Right atrium auricular region (tissue), 2 donors: ENCODE measurements at places on chromosomes 2 and 18. TPM values are rescaled to one million over a fixed set of nuclear protein-coding genes. Genes with fewer than 3 reads are reported as not detected.

DNA sequence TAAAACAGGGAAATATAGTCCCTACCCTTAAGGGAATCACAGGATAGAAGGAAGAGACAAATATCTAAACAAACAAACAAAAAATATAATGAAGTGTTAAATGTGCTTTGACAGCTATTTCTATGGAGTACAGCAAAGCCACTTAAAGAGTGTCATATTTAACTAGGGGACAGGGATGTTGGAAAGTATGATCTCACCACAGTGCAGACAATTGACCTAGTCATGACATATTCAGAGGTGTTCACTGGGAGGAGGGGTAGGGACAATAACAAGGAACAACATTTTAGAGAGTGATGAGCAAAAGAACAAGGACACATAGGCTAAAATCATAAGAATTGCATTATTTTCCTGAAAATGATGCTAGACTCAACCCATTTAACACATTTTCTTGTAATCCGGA is 107.5 kb downstream of the TMEM163 start:
- no peak for DNase-seq

The PJVK gene
- 2.4 TPM for total RNA-seq

The ALPI gene
- total RNA-seq: not detected

The NETO1 gene
- 1.5 TPM for total RNA-seq

The ANKRD30B gene
- not detected for total RNA-seq

- no peak for DNase-seq
These were observed 4.8 kb upstream of the MRPL44 start for GRCh38 chr2:223952280-223952968.

DNA sequence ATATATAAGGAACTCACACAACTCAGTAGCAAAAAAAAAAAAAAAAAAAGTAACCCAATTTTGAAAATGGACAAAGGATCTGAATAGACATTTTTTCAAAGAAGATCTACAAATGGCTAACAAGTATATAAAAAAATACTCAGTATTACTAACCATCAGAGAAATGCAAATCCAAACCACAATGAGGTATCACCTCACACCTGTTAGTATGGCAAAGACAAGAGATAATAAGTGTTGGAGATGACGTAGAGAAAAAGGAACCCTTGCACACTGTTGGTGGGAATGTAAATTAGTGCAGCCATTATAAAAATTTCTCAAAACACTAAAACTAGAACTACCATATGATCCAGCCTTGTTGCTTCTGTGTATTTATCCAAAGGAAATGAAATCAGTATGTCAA is 5.8 kb upstream of the CNDP1 start:
- DNase-seq: no peak

GRCh38 chr2:224101820-224102630 is 62.9 kb upstream of the SERPINE2 start:
- no peak for DNase-seq

- DNase-seq: no peak
These were observed 268.2 kb upstream of the SESTD1 start for GRCh38 chr2:179532863-179533278.

DNA sequence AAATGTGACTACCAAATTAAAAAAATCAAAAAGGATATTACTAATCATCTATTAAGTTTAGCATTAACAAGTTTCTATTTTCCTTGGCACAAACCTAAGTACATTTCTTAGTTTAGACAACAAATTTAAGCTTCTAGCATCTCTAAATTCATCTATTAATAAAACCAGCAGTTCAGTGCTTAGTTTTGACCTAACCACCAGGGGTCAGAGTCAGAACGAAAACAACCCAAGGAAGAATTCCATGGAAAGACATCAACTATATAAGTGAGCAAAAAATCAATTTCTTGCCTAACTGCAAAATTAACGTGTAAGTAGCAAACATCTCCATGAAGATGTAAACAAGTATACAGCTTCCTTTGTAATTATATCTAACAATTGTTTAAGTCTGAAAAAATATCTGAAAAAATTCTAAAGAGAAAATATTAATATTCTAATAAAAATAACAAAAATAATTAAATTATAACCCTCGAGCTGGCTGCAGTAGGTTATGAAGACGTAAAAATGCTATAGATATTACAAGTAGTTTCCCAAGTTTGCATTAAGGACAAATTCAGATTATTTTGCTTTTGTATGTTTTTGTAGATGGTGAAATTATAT is 83.7 kb downstream of the CERKL start:
- DNase-seq: no peak

DNA sequence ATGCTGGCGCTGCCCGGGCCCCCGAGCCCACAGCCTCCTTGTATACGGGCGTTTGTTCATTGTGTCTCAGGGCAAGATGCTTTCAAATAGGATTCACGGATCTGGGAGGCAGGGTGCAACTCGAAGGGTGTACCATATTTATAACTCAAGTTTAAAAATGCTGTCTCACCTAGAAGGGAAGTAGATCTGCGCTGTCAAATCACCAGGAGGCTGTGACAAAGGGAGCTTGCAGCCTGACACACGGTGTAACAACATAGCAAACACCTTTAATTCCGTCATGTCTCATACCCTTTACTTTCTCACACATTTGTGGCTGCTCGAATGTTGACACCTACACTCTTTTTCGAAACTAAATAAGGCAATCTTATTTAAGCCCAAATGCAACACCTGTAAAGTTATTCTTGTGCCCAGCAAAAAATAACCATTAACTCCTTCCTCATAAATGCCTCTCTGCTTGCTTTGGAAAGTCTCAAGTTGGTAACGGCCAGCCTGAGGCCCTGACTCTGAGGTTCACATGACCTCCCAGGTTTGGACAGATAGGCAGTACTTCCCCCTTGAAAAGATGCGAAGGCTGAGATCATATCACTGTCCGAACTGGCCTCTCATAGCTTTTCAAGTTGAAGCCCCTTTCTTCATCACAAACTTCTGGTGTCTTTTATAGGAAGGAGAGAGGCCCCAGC is 11.6 kb downstream of the ZEB2 start:
- no peak for DNase-seq

- no peak for DNase-seq
These were observed 14.1 kb downstream of the KLF11 start for GRCh38 chr2:10057231-10058107.

The ABCG8 gene
- not detected for total RNA-seq

DNA sequence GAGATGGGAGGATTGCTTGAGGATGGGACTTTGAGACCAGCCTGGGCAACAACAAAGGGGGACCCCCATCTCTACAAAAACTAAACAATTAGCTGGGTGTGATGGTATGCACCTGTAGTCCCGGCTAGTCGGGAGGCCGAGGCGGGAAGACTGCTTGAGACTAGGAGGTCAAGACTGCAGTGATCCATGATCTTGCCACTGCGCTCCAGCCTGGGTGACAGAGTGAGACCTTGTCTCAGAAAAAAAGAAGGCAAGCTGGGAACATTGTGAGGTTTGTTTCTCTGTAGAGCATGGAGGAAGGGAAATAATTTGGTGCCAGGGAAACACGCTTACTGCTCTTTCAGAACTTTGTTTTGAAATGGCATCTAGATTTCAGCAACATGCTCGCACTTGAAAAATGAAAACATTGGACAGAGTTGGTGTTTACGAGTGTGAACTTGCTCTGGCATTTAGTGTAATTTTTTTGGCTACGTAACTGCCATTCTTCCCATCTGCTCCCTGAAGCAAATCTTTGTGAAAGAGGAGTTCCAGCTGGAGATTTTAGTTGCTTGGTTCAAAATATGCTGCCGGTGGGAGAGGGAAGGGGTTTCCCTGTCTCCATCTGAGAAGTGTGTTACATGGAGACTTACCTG is 125.6 kb upstream of the DLX2 start:
- no peak for DNase-seq

GRCh38 chr2:221629468-221629867 is 57.4 kb upstream of the EPHA4 start:
- no peak for DNase-seq

DNA sequence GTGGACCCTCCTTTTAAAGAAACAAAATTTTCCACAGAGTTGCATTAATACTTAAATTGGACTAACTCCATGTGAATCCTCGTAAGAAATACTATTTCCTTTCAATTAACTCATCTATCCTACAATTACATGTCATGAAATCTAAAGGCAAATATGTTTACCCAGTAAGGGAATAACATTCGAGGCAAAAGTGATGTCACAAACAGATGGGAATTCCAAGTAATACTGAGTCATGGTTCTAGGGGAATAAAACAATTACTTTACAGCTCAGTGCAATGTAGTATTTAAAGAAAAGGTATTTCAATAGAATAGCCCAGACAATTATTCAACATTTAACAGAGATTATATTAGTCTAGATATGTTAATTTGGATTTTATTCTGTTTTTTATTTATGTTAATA is 205.8 kb downstream of the ZNF385B start:
- DNase-seq: no peak

- DNase-seq: no peak
These were observed 60.7 kb downstream of the EN1 start for GRCh38 chr2:118786746-118787145.

- no peak for DNase-seq
These were observed 122.6 kb upstream of the DNAJC10 start for GRCh38 chr2:182593394-182593975.

The TUBA3E gene
- total RNA-seq: 9.5 TPM

The MPHOSPH10 gene
- 14.0 TPM for total RNA-seq

GRCh38 chr2:123687064-123687463 is 338.0 kb upstream of the CNTNAP5 start:
- DNase-seq: no peak

GRCh38 chr2:190912726-190913125 is 32.1 kb downstream of the GLS start:
- no peak for DNase-seq

- no peak for DNase-seq
These were observed 17.3 kb downstream of the ZBTB7C start for GRCh38 chr18:48391868-48392267.

DNA sequence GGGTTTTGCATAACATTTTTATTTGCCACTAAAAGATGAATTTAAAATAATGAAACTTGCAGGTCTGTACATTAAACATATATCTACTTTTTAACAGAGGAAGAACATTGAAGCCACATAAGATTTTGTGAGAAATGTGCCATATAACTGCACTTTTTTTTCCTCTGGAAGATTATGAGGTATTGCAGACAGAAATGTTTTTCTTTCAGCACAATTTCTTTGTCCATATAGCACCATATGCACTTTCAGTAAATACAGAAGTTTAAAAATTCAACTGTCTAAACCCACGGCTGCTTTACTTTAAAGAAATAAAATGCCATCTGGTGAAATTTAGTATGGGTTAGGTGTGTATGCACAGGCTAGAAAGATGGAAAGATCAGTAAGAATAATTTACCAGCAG is 470 bp upstream of the FAP start:
- DNase-seq: no peak

The ASIC4 gene
- not detected for total RNA-seq

The PXDN gene
- total RNA-seq: 25.4 TPM

The ATG9A gene
- 80.3 TPM for total RNA-seq

GRCh38 chr2:19752500-19752899 is 149.3 kb downstream of the TTC32 start:
- DNase-seq: no peak

DNA sequence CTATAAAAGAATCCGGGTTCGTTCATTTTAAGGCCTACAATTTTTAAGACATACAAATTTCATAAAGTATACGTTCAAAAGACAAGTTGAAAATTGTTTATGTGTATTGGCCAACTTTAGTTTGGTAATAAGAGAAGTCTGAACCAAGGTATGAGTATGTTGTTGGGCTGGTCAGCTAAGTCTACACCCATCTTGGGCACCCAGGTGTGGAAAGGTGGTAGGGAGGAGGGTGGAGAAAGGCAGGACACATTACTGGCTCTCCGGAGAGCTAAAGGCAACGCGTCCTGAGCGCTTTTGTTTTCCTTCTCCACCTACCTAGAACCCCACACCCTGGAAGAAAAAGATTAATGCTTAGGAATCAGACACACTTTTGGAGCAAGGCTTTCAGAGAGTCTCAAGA is 899 bp upstream of the PELI1 start:
- no peak for DNase-seq

The IL36A gene
- total RNA-seq: not detected

The LOXHD1 gene
- 0.11 TPM for total RNA-seq

The SSB gene
- 56.7 TPM for total RNA-seq

- no peak for DNase-seq
These were observed 89.4 kb upstream of the LRRTM1 start for GRCh38 chr2:80393991-80394390.

GRCh38 chr2:221167561-221167960 is 404.5 kb downstream of the EPHA4 start:
- DNase-seq: no peak

GRCh38 chr2:237471438-237472186 is 15.4 kb upstream of the MLPH start:
- no peak for DNase-seq

DNA sequence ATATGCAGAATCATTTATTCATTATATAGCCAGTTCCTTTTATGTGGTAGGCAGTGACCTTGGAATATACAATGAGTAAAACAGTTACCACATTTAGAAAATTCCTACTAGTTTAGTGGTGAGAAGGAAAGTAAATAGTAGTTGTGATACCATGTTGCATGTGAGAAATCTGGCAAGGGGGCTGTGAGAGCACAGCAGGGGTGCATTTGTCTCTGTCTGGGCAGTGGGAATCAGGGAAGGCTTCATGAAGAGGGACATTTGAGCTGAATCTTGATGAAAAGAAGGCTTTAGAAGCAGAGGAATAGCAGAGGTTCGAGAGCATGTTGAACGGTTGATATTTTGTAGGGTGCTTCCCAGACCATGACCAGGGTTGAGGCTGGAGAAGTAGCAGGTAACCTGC is 78.7 kb downstream of the RAB3GAP1 start:
- DNase-seq: no peak

The POTEJ gene
- total RNA-seq: not detected

The IL36RN gene
- total RNA-seq: not detected
